ENCODE measurements at places on chromosomes 3 and 15.
A peak's percentile ranks its signal among the peaks of the same experiment; 100 is the strongest.

- no peak for DNase-seq
Measured at GRCh38 chr3:107430996-107431245, 53.7 kb downstream of the CCDC54 start.

- DNase-seq, result no peak
Measured at GRCh38 chr3:129424185-129424841, 4.1 kb downstream of the EFCAB12 start.

DNA sequence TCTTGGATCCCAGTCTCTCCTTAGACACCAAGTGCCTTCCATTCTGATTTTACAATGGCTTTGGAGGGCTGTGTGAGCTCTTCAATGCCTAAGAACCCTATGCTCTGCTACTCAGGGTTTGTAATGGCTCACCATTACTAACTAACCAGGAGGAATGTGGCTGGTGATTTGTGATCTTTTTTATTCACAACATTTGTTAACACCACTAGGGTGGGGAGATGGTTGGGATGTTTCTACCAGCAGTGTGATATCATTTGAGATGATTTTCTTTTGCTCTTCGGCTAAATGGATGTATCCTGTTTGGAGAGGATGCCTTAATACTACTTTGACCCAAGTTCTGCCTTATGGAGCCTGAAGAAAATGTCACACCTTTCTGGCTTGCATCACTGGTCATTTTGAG is 226.9 kb downstream of the MFSD1 start:
- no peak for DNase-seq

GRCh38 chr15:61081027-61081322 is 148.1 kb downstream of the RORA start:
- no peak for DNase-seq

DNA sequence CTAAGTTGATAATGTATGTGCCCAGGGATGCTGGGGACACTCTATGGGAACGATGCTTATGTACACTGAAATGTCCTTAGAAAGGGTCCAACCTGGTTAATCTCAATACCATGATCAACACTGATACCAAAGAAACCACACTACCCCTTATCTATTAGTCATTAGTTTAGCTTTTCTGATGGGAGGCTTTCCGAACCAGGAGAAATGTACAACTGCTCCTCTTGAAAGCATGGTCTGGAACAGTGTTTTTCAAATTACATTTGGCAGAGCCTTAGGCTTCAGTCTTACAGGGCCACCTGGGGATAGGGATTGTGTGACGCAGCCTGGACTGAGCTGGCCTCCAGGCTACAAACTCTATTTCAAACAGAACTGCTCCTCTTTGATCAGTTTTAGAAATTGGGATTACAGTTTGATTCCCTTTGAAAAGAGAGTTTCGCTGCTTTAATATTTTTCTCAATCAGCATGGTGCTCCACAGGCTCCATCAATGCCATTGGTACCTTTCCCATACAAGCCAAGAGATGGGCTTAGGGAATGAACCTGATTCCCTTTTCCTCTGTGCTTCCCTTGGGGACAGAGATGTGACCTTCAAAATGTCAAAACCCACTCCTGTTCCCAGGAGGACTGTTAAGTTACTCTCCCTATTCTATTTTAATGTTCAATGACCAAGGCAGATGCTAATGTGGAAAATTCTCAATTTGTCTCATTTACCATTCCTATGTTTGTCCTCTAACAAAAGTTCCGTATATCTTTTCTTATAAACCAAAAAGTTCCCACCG is 296.0 kb upstream of the ADAMTS9 start:
- no peak for DNase-seq

GRCh38 chr3:194984622-194985021 is 286.3 kb downstream of the XXYLT1 start:
- no peak for DNase-seq

DNA sequence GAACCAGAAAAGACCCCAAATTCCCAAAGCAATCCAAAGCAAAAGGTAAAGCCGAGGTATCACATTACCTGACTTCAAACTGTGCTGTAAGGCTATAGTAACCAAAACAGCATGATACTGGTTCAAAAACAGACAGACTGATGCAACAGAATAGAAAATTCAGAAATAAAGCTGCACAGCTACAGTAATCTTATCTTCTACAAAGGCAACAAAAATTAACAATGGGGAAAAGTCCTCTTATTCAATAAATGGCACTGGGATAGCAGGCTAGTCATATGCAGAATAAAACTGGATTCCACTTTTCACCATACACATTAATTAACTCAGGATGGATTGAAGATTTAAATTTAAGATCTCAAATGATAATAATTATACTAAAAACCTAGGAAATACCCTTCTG is 392.6 kb upstream of the CBLB start:
- DNase-seq, result no peak

- no peak for DNase-seq
Measured at GRCh38 chr3:11637901-11638458, 5.7 kb downstream of the VGLL4 start.

DNA sequence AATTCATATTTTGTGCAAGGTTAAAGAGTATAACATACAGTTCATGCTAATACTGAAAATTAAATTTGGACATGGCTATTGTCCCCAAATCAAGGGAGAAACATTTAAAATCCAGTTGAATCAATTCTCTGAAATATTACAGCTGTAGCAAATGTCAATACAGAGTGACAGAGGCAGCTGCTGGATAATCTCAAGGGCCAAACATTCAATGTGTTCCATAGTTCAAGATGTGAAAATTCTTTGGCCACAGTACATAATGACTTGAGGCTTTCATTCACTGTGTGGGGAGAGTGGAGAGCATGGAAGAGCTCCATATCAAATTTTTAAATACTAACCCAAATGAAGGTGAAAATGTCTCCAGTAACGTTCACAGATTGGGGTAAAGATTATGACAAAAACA is 1192.8 kb upstream of the CADM2 start:
- DNase-seq, result no peak

GRCh38 chr3:5185093-5185673 is 2.3 kb upstream of the EDEM1 start:
- no peak for DNase-seq

DNA sequence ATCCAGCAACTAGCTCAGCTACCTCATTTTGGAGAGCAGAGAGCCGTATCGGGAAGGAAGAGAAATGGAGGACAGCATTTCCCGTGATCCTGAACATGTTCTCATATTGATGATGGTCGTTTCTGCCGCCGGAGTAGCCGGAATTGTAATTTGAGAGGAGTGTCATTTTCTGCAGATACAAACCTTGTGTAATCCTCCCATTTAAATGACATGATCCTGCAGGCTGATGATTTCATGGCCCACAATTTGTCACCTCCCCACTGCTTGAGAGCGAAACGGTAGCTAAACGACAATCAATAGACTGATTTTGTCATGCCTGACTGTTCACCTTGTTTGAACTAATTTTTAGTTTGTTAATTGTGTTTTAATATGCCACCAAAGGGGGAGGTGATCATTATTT is 126.5 kb upstream of the CNTN6 start:
- no peak for DNase-seq

DNA sequence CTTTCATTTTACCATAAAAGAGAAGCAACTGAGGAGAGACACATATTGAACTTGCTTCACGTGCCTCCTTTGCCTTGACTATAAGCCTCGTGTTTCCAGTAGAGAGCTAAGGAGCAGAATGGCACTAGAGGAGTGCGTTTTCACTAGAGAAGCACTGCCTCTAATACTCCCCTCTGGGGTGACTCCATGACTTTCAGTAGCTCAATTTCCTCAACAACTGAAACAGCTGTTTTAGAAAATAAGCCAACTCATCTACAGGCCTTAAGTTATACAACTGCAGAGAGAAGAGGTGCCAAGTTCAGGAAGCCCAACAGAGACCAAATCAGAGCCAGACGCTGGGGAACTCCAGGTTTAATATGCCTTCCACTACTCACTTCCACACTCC is 1.9 kb downstream of the UBP1 start:
- DNase-seq, result no peak

DNA sequence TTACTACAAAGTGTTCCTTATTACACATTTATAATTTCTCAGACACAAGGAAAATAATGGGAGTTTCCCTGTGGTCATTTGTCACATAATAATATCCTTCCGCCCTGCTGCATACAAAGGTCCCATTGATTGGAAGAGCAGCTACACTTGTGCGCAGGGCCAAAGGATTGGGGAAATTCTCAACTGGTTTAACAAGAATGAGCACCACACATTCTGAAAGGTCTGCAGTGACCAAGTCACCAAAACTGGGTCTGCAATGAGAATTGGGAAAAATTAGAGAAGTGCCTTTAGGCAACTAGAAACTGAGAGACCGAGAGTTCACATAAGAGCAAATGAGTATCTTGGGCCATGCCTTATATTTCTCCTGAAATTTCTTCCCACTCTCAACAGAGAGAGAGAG is 98.2 kb upstream of the NR2F2 start:
- DNase-seq, result no peak

GRCh38 chr3:27633224-27633545 is 88.9 kb downstream of the EOMES start:
- DNase-seq, result no peak

- DNase-seq, result peak; percentile 63
Measured at GRCh38 chr3:197151580-197151979, 122.0 kb upstream of the MELTF start.

DNA sequence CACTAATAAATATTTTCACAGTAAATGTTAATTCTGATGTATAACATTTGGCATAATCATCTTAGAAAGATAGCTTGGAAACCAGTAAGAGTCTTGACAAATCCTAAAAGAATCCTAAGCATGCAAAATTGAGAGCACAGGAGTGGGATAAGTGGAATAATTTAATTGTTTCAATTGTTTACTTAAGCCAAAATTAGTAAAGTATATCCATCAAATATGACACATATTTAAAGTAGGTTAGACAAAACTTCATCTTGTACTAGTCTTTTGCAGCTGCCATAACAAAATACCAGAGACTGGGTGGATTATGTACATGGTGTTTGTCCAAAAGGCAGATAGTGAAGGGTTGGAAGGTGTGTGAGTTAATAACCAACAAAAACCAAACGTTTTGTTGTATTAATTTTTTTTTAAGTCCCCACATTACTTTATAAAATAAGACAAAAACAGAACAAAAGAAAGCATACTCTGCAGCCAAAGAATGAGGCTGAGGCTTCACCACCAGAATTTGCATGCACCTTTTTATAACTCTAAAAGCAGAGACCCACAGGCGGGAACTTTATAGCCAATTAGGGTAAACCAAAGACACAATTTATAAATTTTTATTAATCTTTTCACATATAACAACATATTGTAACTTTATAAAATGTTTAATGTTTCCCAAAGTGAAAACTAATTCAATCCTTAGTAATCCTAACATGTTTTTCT is 41.9 kb upstream of the CD200R1L start:
- no peak for DNase-seq

- DNase-seq, result no peak
Measured at GRCh38 chr3:195302431-195302830, 31.5 kb upstream of the XXYLT1 start.

GRCh38 chr3:39990532-39990931 is 181.1 kb downstream of the MYRIP start:
- no peak for DNase-seq

GRCh38 chr3:123332124-123332641 is 116.7 kb downstream of the ADCY5 start:
- no peak for DNase-seq

DNA sequence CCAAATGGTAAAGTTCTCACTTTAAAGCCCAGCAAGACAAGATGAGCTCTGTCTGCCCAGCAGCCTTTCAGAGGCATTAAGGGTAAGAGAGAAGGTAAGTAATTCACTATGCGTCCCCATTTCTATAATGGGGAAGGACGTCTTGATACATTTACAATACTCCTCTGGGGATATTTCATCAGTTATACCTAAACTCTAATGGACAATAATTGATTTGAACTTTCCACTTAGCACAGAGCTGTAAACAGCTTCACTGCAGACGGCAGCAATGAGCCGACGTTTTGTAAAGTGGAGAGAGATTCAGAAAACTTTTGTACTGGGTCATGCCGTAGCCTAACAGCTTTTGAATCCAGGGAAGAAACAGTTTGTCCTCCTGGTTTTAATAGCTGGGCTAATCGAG is 127.4 kb downstream of the TIGIT start:
- DNase-seq, result no peak

- no peak for DNase-seq
Measured at GRCh38 chr3:180189310-180189648, 152.5 kb upstream of the PEX5L start.

- DNase-seq, result peak; percentile 47
Measured at GRCh38 chr3:146308222-146308621, 57.3 kb upstream of the PLSCR4 start.

DNA sequence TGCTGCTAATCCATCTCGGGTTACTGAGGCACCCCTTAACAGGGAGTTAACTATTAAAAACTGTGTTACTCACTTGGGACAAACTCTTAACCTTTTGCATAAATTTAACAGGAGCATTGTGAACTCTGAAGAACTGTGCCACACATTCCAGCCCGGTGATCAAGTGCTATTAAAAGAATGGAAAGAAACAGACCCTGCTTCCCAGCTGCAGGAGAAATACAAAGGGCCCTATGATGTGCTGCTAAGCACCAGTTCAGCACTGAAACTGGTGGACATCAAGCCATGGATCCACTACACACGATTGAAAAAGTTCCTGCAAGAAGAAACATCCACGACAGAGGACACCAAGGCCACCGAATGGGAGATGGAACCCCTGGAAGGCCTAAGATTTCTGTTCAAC is 114.7 kb upstream of the PLCL2 start:
- DNase-seq, result no peak

DNA sequence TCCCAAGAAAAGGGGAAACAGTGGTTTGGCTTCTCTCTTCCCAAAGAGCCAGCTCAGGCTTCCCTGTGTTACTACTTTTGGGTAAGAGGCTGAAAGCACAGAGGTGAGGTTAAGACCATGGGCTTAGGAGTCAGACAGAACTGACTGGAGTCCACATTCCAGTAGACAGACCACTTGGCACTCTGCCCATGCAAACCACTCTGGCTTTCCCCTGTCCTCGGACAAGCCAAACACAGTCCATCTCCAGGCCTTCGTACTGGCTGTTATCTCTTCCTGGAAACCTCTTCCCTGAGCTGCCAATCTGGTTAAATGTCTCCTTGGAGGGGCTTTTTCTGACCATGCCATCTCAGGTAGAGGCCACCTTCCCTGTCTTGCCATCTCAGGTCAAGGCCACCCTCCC is 53.1 kb upstream of the FAM3D start:
- no peak for DNase-seq

GRCh38 chr3:168047936-168048335 is 47.8 kb downstream of the GOLIM4 start:
- DNase-seq, result no peak

DNA sequence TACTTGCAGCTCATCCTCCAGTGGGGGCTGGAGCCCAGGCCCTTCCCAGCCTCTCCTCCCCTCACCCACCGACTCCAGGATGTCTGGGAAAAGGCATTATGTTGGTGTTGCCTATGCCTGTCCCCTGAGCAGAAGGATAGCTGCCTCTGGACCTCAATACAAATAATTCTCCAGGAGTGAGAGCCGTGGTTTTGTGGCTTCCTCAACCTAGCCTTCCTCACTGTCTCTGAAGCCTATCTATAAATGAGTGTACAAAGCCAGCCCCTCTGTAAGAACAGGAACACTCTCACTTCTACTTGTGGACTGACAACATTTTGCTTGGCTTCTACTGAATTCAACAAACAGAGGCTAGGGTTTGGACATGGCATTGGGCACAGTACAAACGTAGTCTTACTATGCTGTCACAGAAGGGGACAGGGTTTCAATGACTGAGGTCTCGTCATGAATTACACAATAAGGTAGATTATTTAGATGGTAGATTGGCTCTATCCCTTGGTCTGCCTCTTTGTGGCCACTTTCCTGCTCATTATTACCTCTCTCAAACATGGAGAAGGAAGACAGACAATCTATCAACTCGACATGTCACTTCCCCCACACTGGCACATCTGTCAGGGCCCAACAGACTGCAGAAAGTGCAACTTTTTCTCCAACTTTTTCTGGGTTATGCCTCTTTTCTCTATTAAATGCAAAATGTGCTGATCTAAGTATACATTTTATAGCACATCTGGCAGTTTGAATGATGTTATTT is 82.8 kb upstream of the MEX3B start:
- DNase-seq, result no peak
